ENCODE measurements at places on chromosomes 1 and 21. TPM values are rescaled to one million over a fixed set of nuclear protein-coding genes. Genes with fewer than 3 reads are reported as not detected.

Gene SPRR3
- total RNA-seq = not detected

Gene MYOC
- not detected for total RNA-seq

Gene CTPS1
- total RNA-seq = 106 TPM

Gene MMP23B
- 1.2 TPM for total RNA-seq

DNA sequence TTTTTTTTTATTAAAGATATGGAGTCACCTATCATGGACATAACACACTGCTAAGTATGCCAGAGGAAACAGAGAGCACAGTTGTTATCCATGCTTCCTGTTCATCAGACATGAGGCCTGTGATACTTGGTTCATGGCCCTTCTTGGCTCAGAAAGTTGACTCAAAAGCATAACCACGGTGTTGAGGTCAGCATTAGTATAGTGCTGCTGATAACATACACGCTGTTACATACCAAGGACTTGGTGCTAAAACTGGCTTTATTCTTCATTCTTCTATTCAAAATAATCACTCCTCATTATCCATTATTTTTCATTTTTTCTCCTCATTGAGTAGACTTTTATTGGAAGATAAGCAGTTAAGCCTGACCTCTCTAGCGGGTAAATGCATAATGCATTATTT lies 464.1 kb downstream of the ADGRL2 start:
- H3K36me3 ChIP-seq = no peaks in the 10 kb centered on the region
- no peak overlapping the region for H3K4me3 ChIP-seq
- H3K27ac ChIP-seq = no peak overlapping the region
- no peaks in the 10 kb centered on the region for H3K27me3 ChIP-seq

DNA sequence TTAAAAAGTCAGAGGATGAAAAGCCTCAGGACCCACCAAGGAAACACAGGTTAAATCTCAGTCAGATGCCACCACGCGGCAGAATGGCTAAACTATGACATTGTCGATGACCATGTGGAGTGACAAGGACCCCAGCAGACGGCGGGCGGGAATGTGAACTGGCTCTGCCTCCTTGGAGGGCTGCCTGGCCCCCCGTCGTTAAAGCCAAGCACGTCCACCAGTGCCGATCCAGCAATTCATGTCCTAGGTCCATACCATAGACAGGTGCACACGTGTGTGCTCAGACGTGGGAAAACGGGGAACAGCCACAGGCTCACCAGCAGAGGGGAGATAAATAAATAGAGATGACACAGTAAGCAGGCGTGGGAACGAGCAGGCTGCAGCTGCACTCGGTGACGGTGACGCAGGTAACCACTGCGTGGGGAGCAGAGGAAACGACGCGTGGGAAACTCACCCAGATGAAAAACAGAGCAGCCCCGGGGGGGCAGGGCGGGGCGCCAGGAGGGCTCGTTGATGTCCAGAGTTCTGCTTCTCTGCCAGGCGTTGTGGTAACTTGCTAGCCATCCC lies 28.3 kb upstream of the PCBP3 start:
- peak overlapping the region; percentile 85 for H3K27ac ChIP-seq
- H3K27me3 ChIP-seq = no peaks in the 10 kb centered on the region
- peak overlapping the region; percentile 75 for H3K4me3 ChIP-seq

DNA sequence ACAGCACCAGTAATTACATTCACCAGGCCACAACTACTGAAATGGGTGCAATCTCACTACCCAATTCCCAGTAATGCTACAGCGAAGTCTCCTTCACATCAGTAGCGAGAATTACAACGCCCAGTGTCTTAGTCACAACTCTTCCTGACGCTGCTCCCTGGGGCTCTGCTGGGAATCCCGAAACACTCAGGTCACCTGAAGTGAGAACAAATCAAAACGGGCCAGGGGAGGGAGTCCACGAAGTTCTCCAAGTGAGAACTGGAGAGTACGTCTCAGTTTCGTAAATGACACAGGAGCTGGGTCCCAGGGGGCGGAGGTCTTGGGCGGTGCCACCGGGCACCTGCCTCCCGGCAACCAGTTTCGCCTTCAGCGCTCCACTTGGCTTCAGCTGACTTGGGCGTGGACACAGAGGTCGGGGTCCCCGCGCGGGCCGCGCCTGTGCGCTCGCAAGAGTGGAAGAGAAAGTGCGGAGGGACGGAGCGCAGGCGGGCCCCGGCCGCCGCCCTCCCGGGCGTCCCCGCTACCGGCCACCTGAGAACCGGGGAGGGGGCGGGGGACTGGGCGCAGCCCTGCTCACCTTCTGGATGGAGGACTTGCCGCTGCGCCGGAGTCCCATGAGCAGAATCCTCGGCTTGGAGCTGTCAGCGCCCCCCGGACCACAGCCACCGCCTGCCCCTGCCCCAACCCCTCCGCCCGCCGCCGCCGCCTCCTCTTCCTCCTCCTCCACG lies 575 bp downstream of the RRAGC start:
- peak overlapping the region; percentile 91 for H3K27ac ChIP-seq
- peaks cover 26% of the 10 kb centered on the region for H3K36me3 ChIP-seq
- DNase-seq = peak; percentile 72
- H3K4me3 ChIP-seq = peak overlapping the region; percentile 98
- peaks cover 60% of the 10 kb centered on the region for H3K4me1 ChIP-seq
- H3K27me3 ChIP-seq = no peaks in the 10 kb centered on the region

GRCh38 chr1:36591278-36591677 lies 108.6 kb upstream of the CSF3R start:
- H3K4me1 ChIP-seq = no peaks in the 10 kb centered on the region
- H3K4me3 ChIP-seq = no peak overlapping the region
- H3K36me3 ChIP-seq = no peaks in the 10 kb centered on the region
- H3K27me3 ChIP-seq = peaks cover 11% of the 10 kb centered on the region
